ENCODE measurements at places on chromosomes 7 and 10. TPM values are rescaled to one million over a fixed set of nuclear protein-coding genes. Genes with fewer than 3 reads are reported as not detected.

GRCh38 chr10:114142018-114142417 is 32.0 kb downstream of the CCDC186 start:
- ATAC-seq: no peak

DNA sequence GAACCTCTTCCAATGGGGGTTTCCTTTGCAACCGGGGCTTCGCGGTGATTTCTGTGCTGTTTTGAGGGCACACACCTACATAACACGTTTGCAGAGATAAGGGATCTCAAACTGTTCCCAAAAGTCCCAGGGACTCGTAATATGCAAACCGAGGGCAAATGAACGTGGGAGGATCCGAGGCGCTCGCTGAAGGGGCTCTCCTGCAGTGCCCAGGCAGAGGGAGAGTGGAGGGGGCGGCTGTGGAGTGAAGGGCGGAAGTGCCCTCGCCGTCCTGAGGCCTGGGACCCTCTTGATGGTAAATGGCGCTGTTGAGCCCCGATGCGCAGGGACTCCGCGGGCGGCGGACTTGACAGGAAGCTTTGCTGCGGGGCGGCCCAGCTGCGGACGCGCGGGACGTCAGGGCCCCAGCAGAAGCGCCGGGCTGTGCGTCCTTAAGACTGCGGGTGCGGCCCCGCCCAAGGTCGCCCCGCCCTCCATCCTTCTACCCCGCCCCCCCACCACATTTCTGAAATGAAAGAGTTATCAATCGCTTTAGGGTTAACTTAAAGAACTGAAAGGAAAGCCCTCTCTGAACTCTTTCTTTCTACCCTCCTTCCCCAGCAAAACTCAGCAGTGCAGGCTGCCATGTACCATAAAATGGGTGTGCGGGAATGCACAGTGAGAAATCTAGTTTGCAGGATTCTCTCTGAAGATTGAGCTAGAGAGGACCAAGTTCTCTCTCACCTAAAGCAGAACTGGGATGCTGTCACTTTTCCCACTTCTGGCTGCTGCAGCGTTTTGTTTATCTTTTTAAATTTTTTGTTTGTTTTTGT is 151.8 kb upstream of the YAE1 start:
- ATAC-seq: peak; percentile 97

- ATAC-seq: no peak
These were observed 424.0 kb downstream of the EXOC4 start for GRCh38 chr7:133676805-133677370.

DNA sequence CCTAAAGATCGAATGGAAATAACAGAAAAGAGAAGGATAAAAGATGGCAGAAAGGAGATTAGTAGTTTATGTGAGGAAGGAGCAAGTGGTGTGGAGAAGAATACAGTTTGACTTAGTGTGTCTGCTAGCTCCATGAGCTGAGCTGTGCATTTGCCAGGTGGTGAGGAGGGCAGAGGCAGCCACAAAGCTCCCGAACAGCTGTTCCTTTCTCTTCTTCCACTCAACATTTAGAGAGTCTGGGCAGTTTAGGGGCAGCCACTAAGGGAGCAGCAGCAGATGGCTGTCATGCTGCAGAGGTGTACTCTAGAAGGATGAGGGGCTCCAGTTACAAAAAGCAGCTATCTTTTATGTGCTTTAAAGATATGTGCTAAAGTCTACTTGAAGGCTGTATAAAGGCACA is 674.4 kb downstream of the GRM8 start:
- ATAC-seq: peak; percentile 41

DNA sequence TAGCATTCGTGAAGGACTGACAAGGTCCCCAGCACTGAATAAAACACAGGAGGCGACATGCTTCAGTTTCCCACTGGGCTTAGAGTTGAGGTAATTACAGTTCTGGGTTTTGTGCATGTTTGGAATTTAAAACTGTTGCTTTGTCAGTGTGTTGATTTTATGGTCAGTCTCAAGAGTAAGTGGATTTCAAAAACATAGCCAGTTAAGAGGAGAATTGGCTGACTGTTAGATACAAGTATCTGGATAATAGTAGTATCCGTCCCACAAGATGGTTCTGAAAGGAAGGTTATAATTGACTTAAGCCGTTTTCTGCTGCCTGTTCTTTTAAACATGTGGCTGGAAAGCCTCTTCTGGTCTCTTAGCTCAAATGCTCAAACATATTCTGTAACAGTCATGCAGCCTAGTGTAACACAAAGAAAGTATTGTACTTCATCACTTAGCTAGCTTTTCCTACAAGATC is 170.9 kb downstream of the POLR1F start:
- ATAC-seq: peak; percentile 61

DNA sequence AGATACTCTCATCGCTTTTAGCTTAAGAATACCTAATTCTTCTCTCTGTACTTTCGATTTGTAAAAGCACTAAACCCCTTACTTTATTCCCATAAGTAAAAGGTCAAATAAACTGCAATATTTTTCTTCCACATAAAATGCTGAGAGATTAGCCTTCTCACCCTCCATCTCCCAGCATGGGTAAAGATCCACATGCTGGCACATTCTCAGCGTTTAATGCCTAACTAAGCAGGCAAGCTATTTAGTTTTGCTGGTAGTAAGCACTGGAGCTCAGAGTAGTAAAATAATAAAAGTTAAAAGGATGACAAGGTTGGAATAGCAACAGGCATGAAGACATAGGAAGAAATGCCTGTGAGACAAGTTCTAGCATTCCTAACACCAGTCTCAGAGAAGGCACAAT is 65.9 kb upstream of the NEBL start:
- no peak for ATAC-seq

DNA sequence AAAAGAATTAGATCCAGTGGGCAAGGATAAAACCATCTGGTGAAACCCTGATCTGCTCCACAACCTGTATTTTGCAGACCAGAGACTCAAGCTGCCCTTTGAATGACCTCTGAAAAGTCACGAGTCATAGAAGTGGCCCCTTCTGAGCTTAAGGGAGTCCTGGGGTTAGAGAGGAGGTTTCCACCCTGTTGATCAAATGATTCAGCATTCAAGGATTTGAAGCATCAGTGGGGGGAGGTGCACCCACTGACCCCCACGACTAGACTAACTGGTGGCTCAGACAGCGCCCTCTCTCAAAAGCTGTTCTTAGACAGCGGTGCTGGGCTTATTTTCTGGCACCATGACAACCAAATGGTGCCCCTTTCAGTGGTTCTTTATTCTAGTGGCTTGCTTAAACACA is 44.3 kb downstream of the PLCE1 start:
- ATAC-seq: no peak

Gene SLC26A5
- total RNA-seq: 0.85 TPM

Gene EN2
- not detected for total RNA-seq

Gene POM121C
- total RNA-seq: 34.1 TPM

Gene SPRN
- 3.8 TPM for total RNA-seq

Gene DMBT1
- 0.09 TPM for total RNA-seq

All from motor neuron (in vitro differentiated cells).